ENCODE measurements at places on chromosomes 5 and 9.

DNA sequence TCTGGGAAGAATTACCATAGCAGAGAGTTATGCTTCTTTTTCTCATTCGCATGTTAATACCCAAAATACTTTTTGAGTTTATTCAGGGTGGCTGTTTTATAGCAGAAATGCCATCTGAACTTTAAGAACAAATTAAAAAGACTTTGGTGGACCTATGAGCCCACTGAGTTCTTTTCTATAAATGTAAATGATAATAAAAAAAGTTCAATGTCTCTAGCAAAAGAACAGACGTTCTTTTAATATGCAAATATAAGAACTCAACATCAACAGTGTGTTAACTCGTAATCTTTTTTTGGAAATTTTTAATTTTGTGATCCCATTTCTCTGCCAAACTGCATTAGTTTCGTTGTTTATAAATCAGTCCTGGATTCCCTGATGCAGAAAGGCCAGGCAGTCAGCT, 1283.0 kb upstream of the NUDT12 start:
- no peak for DNase-seq

- no peak for DNase-seq
These were observed 174.7 kb downstream of the CACNA1B start for GRCh38 chr9:138052322-138052615.

GRCh38 chr5:160262151-160263074, 33.1 kb downstream of the FABP6 start:
- DNase-seq: no peak

DNA sequence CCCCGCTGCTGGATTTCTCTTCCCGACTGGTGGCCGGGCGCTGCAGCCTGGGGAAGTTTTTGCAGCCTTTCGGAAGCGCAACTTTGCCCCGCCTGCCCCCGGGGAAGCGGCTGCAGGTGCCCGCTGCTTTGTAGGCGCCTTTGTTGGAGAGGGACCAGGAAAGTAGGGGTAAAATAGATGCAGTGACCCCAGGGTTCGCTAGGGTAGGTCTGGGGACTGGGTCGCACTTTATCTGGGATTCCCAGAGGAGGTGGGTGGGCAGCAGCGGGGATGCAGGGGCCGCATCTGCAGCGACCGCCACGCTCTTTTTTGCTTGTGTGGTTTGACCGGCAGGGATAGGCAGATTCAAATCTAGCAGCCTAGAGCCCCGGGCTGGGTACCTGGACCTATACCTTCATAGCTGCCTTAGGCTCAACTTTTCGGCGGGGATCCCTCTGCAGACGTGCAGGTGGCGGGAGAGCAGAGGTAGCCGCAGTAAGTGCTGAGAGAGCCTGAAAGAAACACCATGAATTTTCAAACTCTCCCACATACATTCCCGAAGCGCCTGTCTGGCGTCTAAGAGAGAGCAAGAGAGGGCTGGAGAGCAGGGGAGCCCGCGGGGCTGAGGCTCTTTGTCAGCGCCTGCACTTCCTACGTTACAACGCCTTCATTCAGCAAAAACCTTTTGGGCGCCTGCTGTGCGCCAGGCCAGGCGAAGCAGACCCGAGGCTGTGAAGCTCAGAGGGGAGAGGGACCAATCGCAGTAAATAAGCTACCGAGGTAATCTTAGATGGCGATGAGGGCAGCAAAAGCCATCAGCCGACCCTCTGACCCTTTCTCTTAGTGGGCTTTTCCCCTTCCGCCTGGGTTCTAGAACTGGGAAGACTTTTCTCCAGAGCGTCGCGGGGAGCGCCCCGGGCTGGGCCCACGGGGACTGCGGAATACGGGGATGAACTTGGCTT, 642 bp downstream of the SV2C start:
- DNase-seq: peak; percentile 40

GRCh38 chr5:17443333-17444130, 54.5 kb upstream of the TAF11L2 start:
- DNase-seq: no peak

DNA sequence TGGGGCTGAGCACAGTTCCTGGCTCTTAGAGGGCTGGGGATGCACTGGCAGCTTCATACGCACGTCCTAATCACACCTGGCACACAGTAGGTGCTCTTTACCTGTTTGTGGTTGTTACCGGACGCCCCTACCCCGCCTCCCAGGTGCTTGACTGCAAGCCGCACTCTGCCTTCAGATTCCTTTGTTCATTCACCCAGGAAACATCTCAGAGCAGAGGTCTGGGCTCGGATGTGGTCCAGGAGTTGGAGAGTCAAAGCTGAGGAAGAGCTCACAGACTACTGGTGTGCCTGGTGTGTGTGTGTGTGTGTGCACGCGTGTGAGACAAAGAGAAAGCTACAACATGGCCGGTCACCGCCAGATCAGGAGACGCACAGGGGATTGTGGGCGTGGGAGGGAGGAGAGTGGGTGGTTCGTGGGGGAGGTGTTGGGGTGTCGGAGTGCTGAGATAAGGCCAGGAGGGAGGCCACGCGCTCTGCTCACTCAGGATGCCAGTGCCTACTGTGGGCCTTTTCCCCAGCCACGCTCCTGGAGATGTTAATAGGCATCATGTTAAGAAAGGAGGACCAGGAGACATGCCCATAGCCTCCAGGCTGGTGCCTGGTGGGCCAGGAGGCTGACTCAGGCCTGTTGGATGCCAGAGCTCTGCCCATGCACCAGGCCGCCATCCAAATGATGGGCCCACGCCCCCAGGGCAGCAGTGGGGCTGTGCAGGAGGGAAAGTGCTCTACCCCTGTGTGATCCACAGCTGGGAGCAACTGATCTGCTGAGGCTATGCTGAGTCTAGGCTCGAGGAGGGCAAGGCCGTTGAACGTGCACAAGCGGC, 39.9 kb downstream of the CRB2 start:
- no peak for DNase-seq

- no peak for DNase-seq
These were observed 1852.8 kb downstream of the EFNA5 start for GRCh38 chr5:105817914-105818313.

DNA sequence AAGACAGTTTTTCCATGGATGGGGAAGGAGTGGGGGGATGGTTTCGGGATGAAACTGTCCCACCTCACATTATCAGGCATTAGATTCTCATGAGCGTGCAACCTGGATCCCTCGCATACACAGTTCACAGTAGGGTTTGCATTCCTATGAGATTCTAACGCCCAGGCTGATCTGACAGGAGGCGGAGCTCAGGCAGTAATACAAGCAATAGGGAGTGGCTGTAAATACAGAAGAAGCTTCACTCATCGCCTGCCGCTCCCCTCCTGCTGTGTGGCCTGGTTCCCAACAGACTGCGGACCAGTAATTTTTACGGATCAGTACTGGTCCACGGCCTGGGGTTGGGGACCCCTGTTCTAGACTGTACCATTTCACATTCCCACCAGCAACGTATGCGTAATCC, 68.3 kb upstream of the OTULINL start:
- DNase-seq: no peak

GRCh38 chr9:110626101-110626829, 42.3 kb upstream of the MUSK start:
- peak; percentile 48 for DNase-seq

GRCh38 chr5:155125551-155126095, 112.1 kb downstream of the KIF4B start:
- DNase-seq: no peak

DNA sequence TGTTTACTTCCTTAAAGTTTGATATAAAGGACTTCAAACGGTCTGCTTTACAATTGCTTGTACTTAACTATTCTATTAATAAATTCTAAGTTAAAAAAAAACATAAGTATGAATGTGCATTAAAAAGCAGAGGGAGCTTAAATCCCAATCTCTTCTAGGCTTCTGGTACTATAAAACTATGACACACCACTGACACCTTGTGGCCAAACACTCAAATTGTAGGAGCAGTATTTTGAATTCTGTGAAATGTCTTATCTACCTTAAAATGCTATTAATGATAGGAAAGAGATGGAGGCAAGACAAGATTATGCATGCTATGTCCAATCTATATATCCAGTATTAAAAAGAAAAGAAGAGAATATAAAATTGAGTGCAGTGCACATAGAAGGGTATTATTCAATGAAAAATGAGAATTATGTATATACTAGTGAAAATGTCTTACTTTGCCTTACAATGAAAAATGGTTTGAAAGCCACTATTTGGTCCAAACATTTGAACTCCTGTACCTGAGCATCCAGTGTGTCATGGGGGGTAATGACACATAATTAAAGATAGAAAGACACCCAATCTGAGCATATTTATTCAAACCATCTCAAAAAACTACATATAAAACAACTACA, 87.6 kb downstream of the ERP44 start:
- DNase-seq: peak; percentile 20

- DNase-seq: no peak
These were observed 4.8 kb upstream of the ACOT12 start for GRCh38 chr5:81398741-81399140.

DNA sequence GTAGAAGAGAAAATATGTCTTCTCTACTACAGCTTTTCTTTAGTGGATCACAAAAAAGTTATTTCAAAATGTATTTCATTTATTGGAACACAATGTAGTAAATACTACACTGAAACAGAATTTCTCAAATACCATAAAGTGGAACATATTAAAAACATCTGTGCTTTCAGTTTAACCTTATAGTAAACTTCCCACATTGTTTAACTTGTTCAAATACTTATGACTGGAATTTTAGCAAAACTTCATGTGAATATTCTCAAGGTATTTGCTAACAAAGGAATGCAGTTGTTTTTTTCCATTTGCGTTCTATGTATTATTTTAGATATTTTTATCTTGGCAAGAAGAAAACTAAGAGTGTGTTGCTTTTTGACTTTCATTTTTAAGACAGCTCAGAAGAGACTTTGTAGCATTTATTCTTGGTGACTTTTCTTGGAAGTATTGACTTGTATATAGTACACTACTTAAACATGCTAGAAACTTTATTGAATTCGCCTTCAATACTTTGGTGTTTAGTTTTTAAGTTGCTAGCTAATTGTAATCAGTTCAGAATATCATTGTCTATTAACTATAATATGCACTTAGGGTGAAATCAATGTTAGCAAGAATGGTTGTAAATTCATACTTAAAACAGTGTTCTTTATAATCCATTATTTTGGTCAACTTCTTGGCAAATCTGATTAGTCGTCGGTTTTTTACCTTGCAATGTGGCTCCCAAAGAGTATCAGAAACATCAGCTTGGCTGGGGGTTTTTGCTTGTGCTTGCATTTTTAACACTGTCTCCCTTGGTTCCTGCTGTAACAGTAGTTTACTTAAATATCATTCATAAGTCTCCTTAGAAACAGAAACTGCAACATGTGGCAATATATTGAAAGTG, 5.0 kb upstream of the RHOBTB3 start:
- no peak for DNase-seq

DNA sequence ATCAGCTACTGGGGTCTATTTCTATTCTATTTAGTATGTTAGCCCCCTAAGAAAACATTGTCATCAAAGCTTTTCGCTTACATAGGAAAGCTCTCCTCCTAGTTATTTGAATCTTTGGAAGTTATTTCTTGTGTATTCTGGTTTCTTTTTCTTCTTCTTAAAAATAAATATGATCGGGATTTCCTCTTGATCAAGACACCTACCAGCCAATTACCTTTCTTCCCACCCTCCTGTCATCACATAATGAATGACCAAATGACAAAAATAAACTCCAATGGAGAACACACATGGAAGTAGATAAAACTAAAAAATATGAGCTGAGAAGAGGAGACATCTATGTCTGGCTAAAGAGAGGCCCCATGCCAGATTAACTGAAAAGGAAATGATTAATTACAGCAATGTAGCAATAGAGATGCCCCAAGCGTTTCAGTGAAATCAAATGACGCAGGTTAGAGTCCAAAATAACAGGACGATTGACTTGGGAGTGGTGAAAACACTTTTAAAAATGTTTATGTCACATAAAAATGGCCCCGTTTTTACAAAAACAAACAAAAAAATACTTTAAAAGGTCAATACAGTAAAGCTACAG, 59.5 kb upstream of the PCSK1 start:
- DNase-seq: no peak

DNA sequence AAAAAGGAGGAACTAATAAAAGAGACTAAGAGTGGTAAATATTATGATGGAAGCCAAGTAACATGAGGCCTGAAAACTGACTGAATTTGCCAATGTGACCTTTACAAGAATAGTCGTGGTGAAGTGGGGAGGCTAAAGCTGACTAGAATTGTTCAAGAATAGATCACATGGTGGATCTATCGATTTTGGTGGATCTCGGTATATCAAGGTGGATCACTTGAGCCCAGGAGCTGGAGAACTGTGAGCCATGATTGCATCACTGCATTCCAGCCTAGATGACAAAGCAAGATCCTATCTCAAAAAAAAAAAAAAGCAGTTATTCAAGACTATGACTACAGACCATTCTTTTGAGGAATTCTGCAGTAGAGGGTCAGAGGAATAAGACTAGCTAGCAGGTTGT, 15.1 kb downstream of the ERMP1 start:
- no peak for DNase-seq

GRCh38 chr9:34571481-34571810, 18.1 kb downstream of the CNTFR start:
- DNase-seq: no peak

- DNase-seq: no peak
These were observed 12.1 kb upstream of the RNF183 start for GRCh38 chr9:113315231-113315630.

DNA sequence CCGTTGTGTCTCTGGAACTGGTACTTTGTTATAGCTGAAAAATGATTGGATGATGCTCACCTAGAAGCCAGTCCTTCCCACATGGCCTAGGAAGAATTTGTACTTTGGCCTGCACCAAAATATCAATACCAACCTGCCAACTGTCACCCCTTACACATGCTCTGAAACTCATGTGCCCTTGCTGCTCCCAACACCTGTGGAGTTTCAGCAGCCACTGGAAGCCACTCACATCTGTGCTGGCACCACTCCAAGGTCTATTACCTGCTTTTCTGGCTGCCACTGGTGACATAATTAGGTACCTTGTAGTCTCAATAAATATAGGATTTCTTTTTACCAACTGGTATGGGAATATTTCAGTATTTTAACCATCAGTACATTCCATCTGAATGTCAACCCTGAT, 363.6 kb downstream of the SH3GL2 start:
- DNase-seq: no peak

DNA sequence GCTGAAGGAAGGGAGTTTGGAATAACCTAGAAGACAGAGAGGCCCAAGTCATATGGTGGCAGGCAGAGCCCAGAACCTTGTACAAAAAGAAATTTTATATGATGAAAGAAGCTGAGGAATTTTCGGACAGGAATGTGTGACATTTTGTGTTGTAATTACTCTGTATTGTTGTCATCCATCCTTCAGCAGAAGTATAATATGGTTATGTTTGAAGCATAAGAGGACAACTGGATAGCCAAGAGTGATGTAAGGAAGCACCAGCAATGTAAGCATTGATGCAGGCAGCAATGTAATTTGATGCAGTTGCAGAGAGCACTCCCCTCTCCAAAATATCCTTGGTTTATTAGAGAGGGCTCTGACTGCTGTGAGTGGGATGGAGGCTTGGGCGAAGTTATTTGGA, 19.1 kb upstream of the SNX2 start:
- DNase-seq: no peak

- no peak for DNase-seq
These were observed 415.8 kb downstream of the ACTL7B start for GRCh38 chr9:108439947-108440346.

- DNase-seq: no peak
These were observed 255.0 kb upstream of the IRX2 start for GRCh38 chr5:3006526-3006925.

GRCh38 chr5:31827867-31828266, 188.9 kb downstream of the PDZD2 start:
- no peak for DNase-seq

- DNase-seq: no peak
These were observed 148.0 kb downstream of the BRINP1 start for GRCh38 chr9:119221276-119221675.

- no peak for DNase-seq
These were observed 211.9 kb upstream of the CDH6 start for GRCh38 chr5:30981576-30981975.

- DNase-seq: no peak
These were observed 290.5 kb upstream of the RASA1 start for GRCh38 chr5:86977190-86977589.

Data from activated CD4-positive, alpha-beta memory T cell treated with anti-CD3 and anti-CD28 coated beads for 36 hours (primary cell).